ENCODE measurements at places on chromosomes 3 and 15.

DNA sequence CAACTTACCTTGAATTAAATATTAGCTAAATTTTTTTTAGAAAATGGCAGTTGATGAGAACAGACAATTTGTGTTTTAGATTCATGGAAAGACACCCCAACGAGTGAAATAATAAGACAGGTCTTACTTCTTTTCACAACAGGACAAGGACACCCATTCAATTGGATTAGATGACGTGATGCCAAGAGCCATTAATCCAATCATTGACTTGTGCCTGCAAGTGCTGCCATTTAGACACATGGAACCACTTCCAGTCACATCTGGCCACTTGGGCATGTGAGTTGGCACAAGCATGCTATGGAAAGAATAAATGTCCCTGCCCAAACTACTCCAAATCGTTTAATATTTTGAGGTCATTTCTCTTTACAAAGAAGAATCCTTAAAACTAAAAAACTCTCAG is 1308.8 kb downstream of the ROBO2 start:
- no peak for DNase-seq

DNA sequence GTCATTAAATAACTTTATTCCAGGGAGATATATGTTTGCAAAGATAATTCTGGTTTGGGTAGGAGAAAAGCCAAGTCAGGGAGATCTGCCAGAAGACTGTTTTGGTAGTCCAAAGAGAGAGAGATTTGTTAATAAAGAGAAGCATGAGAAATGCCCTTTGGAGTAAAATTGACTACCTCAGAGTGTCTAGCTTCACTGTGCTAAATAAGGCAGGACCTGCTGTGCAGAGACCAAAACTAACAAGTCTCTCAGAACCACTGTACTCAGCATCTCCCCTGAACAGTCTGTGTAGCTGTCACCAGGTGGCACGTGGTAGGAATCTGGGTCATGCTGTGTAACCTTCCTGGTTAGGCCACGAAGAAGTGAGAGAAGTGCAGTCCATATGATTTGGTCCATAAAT is 31.6 kb upstream of the SLC35G2 start:
- no peak for DNase-seq

DNA sequence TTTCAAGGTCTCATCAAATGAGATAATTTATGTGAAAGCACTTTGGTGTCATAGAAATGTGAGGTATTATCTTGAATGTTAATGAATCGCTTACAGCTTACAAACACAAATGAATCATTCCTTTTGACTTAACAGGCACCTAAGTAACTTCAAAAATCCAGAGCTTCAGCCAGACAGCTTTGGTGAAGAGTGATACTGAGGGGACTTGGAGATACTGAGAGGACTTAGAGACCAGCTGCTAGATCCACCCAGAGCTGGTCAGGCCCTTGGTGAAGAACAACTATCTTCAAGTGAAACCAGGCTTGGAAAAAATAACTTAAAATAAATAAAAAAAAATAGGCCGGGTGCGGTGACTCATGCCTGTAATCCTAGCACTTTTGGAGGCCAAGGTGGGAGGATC is 16.2 kb upstream of the ZFYVE19 start:
- DNase-seq = no peak

GRCh38 chr15:83206526-83207008 is 1.1 kb downstream of the HDGFL3 start:
- DNase-seq = no peak
